ENCODE measurements at places on chromosomes 2 and 18.

- DNase-seq: no peak
Measured at GRCh38 chr2:2232167-2232566, 98.9 kb downstream of the MYT1L start.

GRCh38 chr2:86624267-86624547, 542 bp upstream of the RNF103 start:
- DNase-seq: no peak

GRCh38 chr2:98480598-98480997, 35.9 kb downstream of the INPP4A start:
- no peak for DNase-seq

DNA sequence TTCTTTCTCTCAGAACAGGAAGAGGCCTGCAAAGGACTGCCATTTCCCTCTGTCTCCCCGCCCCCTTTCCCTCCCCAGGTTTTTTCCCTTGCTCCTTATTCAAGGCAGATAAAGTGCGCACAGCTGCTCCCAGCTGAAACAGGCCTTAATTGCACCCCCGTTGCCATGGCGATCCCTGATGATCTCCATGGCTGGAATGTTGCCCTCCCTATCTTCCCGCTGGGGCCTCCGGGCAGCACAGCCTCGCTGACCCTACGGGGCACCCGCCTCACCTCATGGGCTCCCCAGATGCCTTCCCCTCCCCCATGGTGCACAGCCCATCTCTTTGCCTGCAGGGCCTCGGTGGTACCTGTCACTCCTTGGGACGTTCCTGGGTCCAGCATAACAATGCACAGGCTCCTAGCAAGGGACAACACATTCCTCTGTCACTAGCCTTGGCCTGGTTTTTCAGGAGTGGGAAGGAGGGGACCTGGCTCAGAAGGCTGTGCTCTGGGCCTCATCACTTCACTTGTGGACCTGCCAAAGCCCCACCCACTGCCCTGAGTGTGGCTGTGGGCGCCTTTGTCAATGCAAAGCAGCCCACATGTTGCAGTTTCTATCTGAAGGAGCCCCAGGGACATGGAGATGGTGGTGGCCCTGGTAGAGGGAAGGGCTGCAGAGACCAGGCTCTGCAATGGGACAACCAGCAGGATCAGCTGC, 115.0 kb downstream of the CELF4 start:
- no peak for DNase-seq

- no peak for DNase-seq
Measured at GRCh38 chr2:105070010-105070865, 32.4 kb downstream of the MRPS9 start.

- DNase-seq: peak; percentile 60
Measured at GRCh38 chr18:62524440-62525200, 1.8 kb downstream of the ZCCHC2 start.

DNA sequence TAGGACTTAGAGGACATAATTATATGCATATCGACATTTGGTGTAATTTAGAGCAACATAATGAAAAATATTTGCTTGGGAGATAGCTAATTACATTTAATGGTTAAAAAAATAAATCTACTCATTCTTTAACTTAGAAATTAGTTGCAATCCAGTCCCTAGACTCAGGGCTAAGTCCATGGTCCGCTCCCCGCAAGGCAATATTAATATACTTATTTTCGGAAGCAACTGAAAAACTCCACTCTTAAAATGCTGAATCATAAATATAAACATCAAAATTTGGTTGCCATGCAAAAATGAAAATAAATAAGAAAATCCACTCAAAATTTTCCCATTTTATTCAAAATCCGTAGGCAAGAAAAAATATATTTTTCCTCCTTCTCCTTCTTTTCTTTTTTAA, 99.7 kb upstream of the CD302 start:
- DNase-seq: no peak

DNA sequence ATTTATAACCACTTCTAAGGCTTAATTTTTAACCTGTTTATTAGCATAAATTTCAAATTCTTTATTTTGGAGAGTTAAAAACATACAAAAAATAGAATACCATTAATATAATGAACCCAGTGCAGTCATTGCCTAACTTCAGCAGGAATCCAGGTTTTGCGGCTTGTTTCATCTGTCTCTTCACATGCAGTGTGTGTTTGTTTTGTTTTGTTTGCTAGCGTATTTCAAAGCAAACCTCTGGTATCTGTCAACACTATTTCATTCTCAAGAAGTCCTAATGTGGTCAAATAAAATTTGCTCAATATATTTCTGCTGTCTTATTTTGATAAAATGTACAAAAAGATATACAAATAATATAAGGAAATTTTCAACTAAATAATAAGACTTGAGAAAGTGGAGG, 328.5 kb downstream of the AGPS start:
- no peak for DNase-seq
